ENCODE measurements at places on chromosomes 1 and 21.

DNA sequence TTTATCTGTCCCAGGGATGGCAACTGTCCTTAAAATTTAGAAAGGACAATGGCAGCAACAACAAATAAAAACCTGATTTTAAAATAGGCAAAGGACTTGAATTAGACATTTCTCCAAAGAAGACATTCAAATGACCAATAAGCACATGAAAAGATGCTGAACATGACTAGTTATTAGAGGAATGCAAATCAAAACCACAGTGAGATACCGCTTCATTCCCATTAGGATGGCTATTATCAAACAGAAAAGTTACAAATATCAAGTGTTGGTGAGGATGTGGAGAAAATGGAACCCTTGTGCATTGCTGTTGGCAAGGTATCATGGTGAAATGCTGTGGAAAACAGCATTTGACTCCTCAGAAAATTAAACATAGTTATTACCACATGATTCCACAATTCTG, 120.7 kb downstream of the CRB1 start:
- DNase-seq, result no peak

DNA sequence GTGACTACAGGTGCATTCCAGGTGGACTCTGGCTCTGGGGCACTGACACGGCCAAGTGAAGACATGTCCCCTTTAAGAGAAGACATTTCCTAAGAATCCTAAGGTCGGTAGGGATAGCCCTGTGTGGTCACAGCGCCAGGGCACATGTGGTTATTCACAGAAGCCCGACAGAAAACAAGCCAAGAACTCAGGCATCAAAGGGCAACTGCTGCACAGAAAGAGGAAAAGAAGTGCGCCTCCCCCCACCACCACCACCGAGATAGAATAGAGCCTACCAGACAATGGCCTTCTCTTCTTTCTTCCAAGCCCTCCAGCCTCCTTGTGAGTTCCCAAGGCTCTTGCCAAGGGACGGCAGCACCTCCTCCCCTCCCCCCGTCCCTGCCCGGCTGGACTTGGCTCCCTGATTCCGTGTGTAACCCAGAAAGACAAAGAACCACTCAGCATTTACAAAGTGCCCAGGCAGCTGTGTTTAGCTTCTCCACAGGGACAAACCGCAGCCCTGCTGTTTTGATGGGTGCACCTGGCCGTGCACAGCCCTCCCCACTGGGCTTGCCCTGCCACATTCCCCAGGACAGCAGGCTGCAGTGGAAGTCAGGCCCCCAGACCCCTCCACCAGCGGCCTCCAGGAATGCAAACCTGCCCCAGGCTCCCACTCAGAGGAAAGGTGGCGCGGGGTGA, 30.2 kb downstream of the TMPRSS2 start:
- DNase-seq, result no peak

DNA sequence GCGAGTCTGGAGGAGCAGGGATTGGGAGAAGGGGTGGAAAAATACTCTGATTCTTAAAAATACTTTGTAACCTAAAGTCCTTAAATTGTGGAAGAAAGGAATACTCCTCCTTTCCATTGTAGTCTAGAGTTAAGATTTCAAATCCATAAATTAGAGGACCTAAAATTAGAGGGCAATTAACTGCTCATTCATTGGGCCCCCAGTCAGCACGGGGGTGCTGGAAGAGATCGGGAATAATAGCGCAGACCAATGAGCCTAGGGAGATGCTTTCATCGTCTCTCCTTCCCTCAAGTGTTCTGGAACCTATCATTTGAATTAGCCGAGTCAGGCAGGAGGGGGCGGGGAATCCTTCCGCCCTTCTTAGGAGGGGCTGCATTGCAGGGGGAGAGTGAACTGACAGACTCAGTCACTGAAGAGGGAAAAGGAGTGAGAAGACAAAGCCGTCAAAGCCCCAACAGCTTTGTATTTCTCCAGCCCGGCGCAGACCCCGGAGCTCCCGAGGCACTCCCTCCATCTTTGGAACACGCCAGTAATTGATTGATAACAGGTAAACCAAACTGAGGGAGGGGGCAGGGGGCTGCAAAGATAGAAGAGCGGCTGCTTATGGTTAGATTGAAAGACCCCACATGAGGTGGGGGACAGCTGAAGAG, at the start of gene MLLT11:
MLLT11 (plus strand) TSS at position 391 of the 650 bp plus-strand sequence. CDS start 6,828 bp downstream, outside the sequence.
- DNase-seq, result no peak

DNA sequence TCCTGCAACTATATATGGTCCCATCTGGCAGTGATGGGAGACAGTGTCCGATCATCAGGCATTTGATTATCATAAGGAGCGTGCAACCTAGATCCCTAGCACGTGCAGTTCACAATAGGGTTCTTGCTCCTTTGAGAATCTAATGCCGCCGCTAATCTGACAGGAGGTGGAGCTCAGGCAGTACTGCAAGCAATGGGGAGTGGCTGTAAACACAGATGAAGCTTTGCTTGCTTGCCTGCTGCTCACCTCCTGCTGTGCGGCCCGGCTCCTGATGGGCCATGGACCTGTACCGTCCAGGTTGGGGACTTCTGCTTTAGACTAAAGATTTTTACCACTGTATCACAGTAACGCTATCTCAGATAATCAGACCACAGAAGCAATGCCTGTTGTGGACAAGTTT, 63.8 kb downstream of the TGFB2 start:
- no peak for DNase-seq

GRCh38 chr1:83511146-83511726, 487.7 kb downstream of the TTLL7 start:
- DNase-seq, result no peak

- DNase-seq, result no peak
Measured at GRCh38 chr1:9361630-9362260, 69.1 kb downstream of the SPSB1 start.

- DNase-seq, result no peak
Measured at GRCh38 chr1:26020330-26020768, 1.2 kb upstream of the EXTL1 start.

- no peak for DNase-seq
Measured at GRCh38 chr1:44355582-44356305, 687 bp upstream of the ERI3 start.

DNA sequence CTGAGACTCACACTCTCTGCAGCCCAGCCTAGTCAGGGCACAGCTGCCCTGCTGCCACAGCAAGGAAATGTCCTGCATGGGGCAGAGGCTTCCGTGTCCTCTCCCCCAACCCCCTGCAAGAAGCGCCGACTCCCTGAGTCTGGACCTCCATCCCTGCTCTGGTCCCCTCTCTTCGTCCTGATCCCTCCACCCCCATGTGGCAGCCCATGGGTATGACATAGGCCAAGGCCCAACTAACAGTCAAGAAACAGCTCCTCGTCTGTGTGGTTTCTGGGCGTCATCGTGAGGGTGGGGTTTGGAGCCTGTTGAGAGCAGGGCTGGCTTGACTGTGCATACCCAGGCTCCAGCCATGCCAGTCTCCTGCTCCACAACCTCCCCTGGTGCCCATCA, 19.5 kb downstream of the FAAH start:
- no peak for DNase-seq

DNA sequence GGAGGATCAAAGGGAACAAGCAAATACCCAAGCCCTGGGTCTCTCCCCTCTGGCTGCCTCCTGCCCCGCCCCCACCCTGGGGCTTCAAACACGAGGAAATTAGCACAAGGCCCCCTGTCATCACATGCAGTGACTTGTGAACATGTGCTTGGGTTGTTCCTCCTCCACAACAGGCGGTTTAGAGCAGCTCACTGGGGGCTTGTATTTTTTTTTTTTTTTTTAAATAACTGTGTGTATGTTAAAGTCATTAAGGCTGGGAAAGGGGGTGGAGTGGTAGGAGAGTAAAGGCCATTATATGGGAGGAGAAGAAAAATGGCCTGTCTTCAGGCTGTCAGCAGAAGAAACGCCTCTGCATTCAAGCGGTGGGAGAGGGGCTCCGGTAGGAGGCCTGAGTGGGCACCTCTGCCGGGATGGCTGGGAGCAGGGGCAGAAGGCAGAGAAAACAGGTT, 64.2 kb downstream of the PLXNA2 start:
- no peak for DNase-seq

DNA sequence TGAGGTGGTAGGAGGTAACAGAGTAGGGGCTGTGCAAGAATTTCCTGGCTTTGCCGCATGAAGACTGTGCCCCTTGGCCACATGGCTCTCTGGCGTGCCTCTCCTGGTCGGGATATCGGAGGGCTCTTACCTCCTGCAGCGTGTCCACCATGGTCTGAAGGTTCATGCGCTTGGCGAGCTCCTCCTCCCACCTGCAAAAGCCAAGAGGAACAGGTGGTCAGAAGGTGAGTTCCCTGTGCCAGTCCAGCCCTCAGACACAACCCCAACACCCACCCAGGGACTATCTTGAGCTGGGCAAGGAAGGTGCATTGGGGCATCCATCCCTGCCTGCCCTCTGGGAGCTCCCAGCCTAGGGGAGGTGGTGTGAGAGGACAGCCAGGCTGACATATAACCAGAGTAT, 18.6 kb upstream of the ALDH4A1 start:
- no peak for DNase-seq

DNA sequence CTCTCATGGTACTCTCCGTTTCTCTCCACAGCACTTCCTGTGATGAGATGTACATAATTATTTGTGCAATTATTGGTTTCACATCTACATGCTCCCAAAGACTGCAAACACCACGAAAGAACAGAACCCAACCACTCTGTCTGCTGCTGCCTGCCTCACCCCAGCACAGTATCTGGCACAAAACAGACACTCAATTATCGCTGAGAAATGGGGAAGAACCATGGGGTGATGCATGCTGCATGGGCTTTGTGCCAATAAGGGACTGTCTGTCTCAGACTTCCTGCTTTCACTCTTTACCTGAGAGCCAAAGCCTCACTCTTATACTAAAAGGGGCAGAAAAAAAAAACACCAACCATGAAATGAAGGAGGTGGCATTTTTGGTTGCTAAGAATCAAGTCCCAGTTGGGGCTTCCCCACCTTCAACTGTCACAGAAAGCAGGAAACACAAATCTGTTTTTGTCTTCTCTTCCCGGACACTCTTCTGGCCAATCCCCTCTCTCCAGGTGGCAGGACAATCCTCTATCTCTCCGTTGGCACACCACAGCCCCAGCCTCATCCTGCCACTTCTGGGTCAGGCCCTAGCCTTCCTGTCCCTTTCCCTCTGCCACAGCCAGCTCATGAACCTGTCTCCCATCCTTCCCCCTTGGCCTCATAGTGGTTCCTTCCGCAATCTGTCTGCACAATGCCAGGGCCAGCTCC, 82.0 kb downstream of the TGFBR3 start:
- peak; percentile 63 for DNase-seq

GRCh38 chr1:11781297-11781696, 19.3 kb downstream of the C1orf167 start:
- no peak for DNase-seq

DNA sequence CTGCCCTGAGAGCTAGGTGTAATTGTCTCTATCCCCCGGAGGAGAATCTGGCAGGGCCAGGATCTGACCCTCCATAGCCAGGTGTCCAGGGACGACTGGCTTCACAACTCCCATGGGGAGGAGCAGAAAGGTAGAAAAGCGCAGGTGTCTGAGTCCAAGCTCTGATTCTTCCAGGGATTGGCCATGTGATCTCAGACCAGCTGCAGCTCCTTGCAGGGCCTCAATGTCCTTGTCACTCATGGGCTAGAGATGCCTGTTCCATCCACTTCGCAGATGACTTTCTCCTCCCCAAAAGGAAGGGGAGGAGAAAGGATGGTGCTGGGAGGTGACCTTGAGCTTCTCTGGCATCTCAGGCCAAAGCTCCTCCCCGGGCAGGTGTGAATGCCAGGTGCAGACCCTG, 22.7 kb downstream of the HSPG2 start:
- no peak for DNase-seq

- DNase-seq, result no peak
Measured at GRCh38 chr1:18861082-18861481, 1.6 kb upstream of the TAS1R2 start.

DNA sequence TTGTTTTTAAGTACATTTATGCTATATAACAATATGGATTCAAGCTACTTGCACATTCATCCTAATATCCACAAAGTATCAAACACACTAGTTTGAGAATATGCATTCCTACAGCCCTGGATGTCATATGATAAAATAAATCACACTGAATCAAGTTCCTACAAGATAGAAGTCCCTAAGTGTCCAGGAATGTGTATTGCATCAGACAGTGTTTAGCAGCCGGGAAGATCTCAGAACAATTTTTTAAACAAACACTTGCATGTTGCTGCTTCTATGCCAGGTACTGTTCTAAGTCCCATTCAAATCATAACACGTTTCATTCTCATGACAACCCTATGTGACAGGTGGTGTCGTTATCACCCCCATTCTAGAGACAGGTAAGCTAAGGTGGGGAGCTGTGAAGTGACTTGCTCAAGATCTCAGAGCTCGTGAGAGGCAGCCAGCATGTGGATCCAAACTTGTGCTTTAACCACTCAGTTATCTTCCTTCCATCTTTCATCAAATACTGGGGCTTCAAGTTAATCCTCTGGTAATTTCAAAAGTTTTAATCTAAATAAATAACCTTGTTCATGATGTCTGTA, 68.3 kb upstream of the KIF26B start:
- no peak for DNase-seq

- DNase-seq, result no peak
Measured at GRCh38 chr1:53495633-53496345, 36.6 kb downstream of the DMRTB1 start.

- DNase-seq, result no peak
Measured at GRCh38 chr1:89771991-89772560, 48.8 kb upstream of the LRRC8D start.

GRCh38 chr1:31809698-31810097, 6.1 kb downstream of the SPOCD1 start:
- DNase-seq, result no peak

GRCh38 chr21:41707960-41708330, 58.9 kb downstream of the RIPK4 start:
- DNase-seq, result no peak

DNA sequence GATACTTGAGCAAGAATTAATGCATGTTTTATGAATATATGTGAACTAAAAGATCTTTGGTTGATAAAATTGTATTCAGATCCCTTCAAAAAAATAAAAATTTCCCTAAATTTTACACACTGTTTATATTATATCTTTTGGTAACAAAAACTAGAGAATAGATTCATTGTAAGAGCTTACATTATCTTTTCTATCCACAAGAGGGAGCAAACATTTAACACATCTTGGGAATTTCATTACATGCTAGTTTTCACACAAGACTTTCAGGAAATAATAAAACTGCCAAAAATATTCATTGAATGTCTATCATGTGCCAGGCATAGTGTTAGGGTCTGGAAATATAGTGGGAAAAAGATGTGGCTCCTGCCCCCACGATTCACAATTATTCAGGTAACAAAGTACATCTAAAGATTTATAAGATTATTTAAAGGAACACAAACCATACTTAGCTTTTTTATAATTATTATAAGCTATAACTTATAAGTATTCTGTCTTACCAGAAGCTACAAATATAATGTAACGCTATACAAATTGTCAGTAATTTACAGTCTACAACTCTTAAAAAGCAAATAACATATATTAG, 30.6 kb downstream of the FAF1 start:
- DNase-seq, result no peak

GRCh38 chr1:239233626-239234025, 152.7 kb upstream of the CHRM3 start:
- no peak for DNase-seq

DNA sequence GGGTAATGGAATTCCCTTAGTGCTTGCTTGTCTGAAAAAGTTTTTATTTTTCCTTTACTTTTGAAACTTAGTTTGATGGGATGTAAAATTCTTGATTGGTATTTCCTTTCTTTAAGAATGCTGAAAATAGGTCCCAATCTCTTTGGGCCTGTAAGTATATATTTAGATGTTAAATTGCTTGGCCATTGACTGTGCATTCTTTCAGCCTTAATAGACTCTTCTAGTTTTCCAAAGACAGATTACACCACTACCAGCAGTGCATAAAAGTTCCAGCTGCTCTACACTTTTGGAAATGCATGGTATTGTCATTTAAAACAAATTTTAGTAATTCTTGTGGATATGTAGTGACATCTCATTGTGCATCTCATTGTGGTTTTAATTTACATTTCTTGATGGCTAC, 464.8 kb upstream of the USP24 start:
- no peak for DNase-seq
